ENCODE measurements at places on chromosomes 4 and X.

GRCh38 chrX:46375831-46376230, 169.4 kb downstream of the ZNF674 start:
- DNase-seq = no peak

- no peak for DNase-seq
Measured at GRCh38 chrX:117969328-117969727, 147.3 kb downstream of the KLHL13 start.

- DNase-seq = no peak
Measured at GRCh38 chr4:37561803-37562207, 124.4 kb downstream of the RELL1 start.

- no peak for DNase-seq
Measured at GRCh38 chr4:111362941-111363361, 740.1 kb upstream of the PITX2 start.

- no peak for DNase-seq
Measured at GRCh38 chr4:1783970-1784369, 9.1 kb upstream of the FGFR3 start.

GRCh38 chrX:119230850-119231249, 5.2 kb upstream of the PGRMC1 start:
- no peak for DNase-seq

DNA sequence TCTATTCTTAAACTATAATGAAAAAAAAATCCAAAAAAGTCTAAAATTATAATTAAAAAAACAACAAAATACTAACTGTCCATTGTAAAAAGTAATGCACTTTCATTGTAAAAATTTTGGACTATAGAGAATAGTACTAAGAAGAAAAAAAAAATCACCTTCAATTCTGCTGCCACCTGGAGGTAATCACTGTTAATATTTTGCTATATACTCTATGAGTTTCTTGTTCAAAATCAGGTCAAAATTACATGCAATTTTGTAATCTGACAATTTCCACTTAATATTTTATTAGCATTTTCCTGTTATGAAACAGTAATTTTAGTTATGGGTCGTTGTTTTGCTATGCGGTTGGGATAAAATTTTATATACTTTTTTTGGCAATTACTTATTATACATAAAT, 62.0 kb downstream of the HTT start:
- DNase-seq = no peak

GRCh38 chr4:130820448-130820847, 1724.5 kb downstream of the C4orf33 start:
- DNase-seq = no peak

DNA sequence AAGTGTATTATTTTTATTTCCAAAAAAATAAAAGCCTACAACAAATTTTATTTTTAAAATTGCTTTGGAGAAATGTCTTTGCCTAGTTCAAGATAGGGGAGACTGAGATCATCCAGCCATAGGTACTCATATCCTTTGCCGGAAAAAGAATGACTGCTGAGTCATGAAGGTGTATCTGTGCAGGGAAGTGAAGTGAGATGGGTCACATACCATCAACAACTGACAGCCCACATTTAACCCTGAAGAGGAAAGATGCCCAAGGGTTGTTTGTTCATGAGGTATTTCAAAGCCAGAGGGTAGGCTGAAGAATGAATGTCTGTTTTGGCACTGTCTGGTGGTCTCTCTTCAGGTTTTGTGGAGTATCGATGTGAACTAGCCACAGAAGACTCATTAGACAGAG, 106.7 kb upstream of the TTC29 start:
- DNase-seq = no peak

DNA sequence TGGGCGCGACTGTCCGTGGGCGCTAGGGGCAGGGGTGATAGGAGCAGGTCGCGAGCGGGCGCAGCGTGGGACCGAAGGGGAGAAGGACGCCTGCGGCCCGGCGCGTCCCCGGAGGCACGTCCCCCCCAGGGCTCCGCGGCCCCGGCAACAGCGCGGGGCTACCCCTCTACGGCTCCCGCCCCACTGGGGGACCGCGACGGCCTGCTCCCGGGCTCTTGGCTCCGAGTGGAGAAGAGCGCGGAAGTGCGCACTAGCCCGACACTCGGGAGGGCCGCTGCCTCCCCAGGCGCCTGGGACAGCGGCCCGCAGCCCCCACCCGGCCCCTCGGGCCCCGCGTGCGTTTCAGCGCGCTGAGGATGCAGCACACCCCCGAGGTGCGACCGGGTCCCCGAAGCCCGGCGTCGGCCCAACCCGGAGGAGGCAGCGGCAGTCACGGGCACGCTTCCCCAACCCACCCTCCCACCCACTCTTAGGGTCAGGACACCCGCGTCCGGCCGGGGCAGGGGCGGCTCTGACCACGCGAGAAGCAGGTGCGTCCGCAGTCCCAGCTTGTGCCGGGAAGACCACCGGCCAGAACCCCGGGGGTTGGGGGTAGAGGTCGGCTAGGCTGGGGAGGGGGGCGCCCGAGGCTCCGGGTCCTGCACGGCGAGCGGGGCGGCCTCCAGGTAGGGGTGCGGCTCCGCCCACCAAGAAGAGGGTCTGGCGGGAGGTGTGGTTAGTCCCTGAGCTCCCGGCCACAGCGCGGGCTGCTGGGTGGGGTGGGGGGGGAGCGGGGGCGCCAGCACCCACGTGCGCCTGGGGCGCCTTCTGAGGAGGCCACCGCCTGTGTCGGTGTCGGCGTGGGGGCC, 18.5 kb upstream of the NAT8L start:
- no peak for DNase-seq

GRCh38 chrX:20452487-20452886, 185.8 kb upstream of the RPS6KA3 start:
- DNase-seq = no peak
